ENCODE measurements at places on chromosomes 13 and 19.

DNA sequence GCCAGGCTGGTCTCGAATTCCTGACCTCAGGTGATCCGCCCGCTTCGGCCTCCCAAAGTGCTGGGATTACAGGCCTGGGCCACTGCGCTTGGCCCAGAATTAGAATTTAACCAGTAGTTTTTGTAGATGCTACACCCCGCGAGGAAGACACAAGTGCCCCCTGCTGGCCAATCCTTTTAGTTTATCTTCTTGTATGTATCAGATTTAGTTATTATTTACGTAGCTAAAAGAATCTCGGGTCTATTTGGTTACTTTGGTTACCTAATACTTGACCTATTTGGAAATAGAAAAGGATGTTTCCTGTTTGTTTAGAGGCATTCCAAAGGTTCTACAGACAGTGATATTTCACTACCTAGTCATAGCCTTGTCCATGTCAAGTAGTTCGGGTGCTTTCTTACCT, 22.0 kb downstream of the MUC16 start:
- no peak for DNase-seq

DNA sequence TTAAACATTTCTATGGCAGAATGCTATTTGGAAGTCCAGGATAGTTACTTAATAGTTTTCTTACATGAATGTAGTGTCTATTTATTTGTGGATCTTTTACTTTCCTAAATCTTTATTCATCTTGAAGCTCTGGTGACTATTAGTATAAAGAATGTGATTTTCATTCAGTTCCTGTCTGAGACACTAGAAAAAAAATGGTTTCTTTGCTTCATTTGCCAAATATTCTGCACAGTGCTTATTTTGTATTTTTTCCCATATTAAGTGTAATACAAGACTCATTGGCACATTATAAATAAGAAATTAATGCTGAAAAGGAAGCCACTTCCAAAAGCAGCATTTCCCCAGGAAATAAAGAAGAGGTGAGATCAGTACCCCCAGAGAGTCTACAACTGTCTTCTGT, 109.8 kb downstream of the POSTN start:
- DNase-seq = no peak

- no peak for DNase-seq
These were observed 31.7 kb downstream of the ARHGAP35 start for GRCh38 chr19:46892252-46893179.

GRCh38 chr13:30690282-30691188, 44.8 kb upstream of the ALOX5AP start:
- no peak for DNase-seq

GRCh38 chr13:42495255-42495654, 78.7 kb upstream of the TNFSF11 start:
- DNase-seq = no peak

GRCh38 chr13:50129706-50130122, 114.5 kb downstream of the KCNRG start:
- DNase-seq = no peak

DNA sequence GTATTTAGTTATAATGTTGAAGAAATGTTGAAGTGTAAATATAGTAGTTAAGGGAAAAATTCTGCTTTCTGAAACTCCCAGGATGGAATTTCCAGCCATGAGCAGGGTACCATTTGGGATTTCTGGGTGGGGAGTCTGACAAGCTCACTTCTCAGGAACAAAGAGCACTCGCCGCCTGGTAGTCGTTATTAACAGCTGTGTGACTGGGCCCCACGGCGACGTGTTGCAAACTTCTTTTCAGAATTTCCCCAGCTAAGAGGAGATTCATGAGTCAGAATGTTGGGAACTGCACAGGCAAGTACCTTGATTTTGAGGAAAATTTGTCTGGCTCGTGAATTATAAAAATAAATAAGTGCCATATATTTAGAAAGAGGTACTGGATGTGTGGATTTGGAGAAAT, 103.7 kb downstream of the LACC1 start:
- DNase-seq = no peak

- no peak for DNase-seq
These were observed 40.0 kb upstream of the POU2F2 start for GRCh38 chr19:42172261-42172660.

- DNase-seq = no peak
These were observed 96.3 kb downstream of the MYCBP2 start for GRCh38 chr13:77230560-77230959.

DNA sequence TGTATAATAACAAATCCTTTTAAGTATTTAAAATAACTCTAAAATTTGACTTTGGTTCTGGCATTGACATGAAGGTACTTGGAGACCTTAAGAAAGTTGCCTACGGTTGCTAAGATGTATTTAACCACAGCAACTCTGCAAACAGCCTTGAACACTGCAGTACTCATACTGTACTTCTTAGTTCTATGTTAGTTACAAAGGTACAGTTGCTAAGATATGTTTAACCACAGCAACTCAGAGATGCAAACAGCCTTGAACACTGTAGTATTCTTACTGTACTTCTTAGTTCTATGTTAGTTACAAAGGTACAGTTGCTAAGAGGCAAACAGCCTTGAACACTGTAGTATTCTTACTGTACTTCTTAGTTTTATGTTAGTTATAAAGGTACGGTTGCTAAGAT, 268.3 kb upstream of the MIR17HG start:
- no peak for DNase-seq

DNA sequence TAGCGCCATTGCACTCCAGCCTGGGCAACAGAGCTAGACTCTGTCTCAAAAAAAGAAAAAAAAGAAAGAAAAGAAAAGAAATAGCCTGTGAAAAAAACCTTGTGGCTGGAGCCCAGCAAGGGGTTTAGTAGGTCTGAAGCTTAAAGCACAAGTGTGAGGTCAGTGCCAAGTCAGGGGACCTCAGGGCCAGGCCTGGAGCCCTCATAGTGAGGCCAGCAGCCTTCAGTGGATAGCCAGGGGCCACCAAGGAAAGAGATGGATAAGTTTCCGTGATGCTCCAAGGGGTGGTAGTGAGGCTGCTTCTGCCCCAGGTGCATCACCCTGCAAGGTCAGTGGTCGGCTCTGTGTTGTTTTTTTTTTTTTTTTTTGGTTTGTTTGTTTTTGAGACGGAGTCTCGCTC, 12.9 kb downstream of the TINCR start:
- no peak for DNase-seq

Data from stimulated activated CD4-positive, alpha-beta T cell treated with anti-CD3 and anti-CD28 coated beads, TNF-alpha, amount 100 ng/mL, for 1 hour (primary cell).